ENCODE measurements at places on chromosomes 7 and 10.

DNA sequence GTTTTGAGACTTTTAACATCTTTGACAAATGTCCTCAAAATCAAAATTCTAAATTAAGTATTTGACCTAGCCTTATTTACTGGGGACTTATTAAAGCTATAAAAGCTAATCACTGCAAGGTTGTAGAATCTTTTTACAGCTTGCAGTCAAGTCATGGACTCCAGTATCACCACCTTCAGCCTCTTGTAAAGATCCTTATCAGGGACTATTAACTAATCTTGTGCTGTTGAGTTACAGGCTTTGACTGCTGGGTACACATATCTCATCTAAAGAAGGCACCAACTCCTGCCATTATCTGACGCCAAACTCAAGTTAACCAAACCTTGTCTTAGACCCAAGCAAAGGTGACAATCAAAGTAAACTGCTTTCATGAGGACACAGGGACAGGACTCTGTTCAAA lies 621.0 kb upstream of the IGFBP3 start:
- DNase-seq = no peak

- DNase-seq = no peak
Measured at GRCh38 chr7:2497065-2497464, 20.9 kb upstream of the GRIFIN start.

DNA sequence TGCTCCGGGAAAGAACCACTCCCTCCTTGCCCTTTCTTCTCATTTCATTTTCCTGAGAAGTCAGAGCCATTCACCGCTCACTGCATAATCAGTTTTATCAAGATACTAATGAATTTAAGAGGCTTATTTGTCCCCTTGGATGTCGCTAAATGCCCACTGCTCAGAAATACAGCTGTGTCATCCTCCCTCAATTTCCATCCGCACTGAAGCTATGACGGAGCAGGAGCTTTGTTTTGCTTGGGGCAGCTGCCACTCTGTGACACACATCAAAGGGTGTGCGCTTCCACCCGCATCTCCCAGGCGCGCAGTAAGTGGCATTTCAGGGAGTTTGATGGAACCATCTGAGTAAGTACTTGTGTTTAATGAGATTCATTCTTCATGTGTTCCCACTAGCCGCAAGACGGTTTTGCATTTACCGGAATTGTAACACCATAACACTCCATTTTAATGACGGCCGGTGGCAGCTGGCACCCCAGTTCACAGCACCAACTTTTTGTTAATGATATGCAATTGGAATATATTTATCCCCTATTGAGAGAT lies 103.8 kb upstream of the PARD3 start:
- DNase-seq = no peak

- no peak for DNase-seq
Measured at GRCh38 chr7:156533420-156533819, 107.2 kb upstream of the RNF32 start.

DNA sequence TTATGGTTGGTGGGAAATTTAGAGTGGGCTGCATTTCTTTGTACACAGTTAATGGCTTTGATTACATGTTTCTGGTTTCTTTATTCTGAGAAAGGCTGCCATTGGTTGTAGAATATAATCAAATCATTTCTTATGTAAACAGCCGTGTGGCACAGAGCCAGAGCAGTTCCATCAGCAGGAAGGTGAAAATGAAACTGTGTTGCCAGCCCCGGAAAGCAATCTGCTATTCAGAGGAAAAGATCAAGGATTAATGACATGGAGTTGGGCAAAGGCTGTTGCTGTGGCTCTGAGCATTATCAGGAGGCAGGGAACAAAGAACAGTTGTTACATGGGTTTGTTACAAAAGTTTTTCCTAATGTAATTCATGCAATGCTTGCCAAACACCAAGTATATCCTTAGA lies 74.2 kb upstream of the ZNF716 start:
- no peak for DNase-seq

DNA sequence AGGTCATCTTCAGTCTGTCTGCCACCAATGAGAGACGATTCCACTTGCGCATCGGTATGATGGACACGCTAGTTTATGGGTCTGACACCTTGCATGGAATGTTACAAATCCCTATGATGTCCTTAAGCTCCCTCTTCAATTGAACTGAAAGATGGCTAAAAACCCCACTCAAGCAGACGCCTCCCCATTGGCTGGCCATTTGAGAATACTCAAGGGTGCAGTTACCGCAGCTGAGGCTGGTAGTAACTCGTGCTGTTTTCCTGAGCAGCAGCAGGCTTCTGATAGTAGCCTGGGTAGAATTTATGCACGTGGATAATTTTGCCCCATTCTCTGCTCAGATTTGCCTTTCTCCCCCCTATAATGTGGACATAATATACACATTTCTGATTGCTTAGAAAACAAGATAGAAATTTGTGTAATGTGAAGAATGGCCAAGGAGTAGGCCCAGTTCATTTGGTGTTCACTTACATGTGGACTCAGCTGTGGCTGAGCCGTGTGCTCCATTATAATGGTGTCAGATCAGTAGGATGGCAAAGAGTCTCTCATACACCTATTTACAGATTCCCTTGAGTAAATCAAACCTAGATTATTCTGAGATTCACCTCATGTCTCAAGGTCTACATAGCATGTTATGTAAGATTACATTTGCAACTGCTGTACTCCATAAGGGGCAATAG lies 142.8 kb downstream of the HIBADH start:
- DNase-seq = no peak

DNA sequence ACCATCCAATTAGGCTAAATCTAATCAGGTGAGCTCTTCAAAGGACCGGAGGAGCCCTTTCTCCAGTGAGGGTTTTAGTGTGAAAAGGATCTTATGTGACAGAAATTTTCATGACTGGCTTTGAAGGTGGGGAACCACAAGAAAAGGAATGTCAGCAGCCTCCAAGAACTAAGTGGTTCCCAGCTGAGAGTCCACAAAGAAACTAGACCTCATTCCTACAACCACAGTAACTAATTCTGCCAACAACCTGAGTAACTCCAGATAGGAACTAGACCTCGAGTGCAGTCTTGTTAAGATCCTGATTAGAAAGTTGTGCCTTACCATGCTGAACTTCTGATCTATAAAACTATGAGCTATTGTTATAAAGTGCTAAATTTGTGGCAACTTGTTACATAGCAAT lies 51.3 kb downstream of the PCLO start:
- DNase-seq = no peak

DNA sequence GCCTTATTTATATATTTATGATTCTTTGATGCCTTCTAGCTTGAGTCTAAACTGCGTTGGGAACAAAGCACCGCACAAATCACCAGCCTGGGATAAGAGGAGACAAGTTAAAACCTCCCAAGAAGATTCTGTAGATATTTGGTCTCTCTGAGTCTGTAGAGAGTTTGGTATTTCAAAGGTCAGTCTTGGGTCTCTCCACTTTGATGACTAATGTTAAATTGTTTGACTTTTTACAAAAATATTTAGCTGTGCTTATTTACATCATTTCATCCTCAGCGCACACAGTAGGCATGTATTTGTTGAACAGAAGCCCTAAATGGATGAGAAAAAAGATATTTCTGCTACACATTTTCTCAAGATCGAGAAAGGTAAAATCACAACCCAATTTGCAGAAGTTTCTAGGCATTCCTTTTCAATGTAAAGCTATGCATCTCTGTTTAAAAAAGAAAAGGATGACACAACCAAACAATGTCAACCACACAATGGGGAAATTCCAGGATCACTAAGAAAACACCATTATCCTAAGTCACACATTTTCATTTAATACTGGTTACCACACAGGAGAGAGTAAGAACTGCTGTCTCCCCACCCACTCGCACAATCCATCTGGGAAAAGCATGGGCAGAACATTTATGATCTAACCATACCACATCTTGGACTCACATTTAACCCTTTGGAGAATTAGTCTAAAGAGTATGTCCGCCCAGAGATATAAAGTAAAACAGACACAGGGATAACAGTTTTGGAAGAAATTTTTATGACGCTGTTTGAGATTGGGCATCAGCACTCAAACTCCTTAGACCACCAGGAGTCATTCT lies 4.4 kb downstream of the CDK6 start:
- no peak for DNase-seq

GRCh38 chr7:45923818-45924217 lies 2.7 kb upstream of the IGFBP3 start:
- no peak for DNase-seq

- DNase-seq = no peak
Measured at GRCh38 chr7:43753271-43753810, 5.1 kb upstream of the BLVRA start.

DNA sequence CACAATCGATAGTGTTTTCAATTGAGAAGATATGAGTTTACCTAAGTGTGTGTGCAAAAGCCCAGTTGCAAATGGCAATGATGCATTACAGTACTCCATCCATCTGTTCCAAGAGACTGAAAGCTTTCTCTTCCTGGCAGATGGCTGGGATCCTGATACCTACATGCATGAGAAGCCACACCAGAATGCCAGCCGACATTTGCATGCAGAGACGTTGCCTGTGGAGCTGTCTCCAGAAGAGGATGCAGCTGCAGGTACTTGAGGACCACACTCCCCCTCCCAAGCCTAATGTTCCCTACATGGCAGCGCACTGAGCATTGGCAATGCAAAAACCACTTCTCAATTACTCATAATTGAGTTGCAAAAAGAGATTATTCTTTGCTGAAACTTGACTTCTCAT lies 332.1 kb downstream of the WDR11 start:
- DNase-seq = no peak

DNA sequence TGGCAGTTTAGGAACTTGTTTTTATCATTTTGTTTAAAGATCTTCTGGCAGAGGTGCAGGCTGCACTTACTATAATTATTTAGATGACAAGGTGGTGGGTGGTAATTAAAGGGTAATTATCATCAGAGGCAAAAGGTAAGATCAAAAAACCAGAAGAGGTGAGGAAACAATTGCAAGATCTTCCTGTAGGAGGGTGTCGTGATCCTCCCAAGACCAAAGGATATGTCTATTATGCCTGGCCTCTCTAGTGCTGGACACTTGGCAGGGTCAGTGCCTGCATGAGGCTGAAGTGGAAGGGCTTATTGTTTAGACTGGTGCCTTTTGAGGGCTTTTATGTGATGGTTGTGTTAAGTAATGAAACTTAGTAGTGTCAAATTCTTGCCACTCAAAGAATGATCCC lies 1.8 kb upstream of the WAPL start:
- no peak for DNase-seq

- no peak for DNase-seq
Measured at GRCh38 chr7:115975766-115976165, 54.8 kb downstream of the TFEC start.

- DNase-seq = no peak
Measured at GRCh38 chr7:8357536-8357935, 75.9 kb upstream of the NXPH1 start.

GRCh38 chr7:40880581-40880980 lies 745.8 kb downstream of the SUGCT start:
- no peak for DNase-seq

- DNase-seq = peak; percentile 27
Measured at GRCh38 chr10:50613150-50613549, 10.6 kb downstream of the SGMS1 start.

GRCh38 chr10:100291356-100291755 lies 4.9 kb upstream of the BLOC1S2 start:
- no peak for DNase-seq

- DNase-seq = no peak
Measured at GRCh38 chr7:105996860-105997737, 34.0 kb downstream of the CDHR3 start.

DNA sequence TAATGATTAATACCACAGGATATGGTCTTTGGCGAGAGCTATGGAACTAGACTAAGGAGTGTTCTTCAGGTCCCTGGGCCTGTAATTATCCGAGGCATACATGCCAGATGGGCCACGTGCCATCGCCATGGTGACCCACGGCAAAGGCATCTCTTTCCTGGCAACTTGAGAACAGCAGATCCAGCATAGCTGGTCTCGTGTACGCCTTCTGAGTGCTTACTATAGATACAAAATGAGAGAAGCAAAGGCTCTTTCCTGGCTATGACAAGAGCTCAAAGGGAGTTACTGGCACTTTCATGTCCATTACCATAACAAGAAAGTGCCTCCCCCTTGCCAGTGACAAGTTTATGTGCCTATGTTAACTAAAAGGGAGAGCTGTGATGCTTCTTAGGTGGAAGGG lies 26.0 kb upstream of the GLI3 start:
- no peak for DNase-seq

DNA sequence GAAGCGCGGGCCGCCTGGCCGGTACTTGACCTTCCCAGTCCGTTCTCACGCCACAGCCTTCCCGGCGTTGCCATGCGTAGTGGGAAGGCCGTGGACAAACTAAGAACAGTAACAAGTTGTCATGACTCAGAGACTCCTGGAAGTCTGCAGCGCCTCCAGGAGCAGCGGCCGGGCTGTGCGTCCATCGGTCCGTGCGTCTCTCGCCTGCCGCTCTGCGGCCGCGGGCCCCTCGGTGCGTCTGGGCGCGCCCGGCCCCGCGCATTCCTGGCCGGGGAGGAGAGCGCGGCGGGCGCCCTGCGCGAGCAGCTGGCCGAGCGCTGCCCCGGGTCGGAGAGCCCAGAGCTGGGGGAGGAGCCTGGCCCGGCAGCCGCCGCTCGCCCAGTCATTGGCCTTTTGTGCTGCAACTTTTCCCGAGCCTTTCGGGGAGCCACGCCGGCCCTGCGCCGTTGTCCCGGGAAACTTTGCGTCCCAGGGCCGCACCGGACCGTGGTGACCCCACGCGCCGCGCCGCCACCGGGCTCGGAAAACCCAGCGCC lies 123.7 kb downstream of the TACC2 start:
- DNase-seq = peak; percentile 45

- no peak for DNase-seq
Measured at GRCh38 chr10:86951184-86951761, 6.1 kb downstream of the MMRN2 start.

DNA sequence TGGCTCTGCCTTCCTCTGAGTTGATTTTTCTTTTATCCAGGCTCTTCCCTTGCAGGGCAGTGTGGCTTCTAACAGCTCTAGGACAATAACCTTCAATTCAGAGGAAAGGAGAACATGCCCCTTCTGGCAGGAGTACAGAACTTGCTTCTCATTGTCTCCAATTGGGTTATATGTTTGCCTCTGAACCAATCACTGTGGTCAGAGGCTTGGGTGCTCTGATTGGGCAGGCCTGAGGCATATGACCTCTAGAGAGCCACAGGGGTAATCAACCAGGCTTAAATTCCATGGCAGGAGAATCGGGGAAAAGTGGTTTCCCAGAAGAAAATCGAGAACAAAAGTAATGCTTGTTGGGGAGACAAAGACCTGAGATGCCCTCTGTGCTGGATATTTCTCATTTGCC lies 240.0 kb downstream of the REEP3 start:
- no peak for DNase-seq

Measured in GM13976 (cell line).